ENCODE measurements at places on chromosomes 3 and 15.

GRCh38 chr3:52222319-52223221, 2.9 kb downstream of the TLR9 start:
- no peak for DNase-seq

GRCh38 chr15:43954181-43954621, 127.4 kb downstream of the WDR76 start:
- DNase-seq, result no peak

- no peak for DNase-seq
These were observed 20.7 kb downstream of the RAP2B start for GRCh38 chr3:153182501-153183293.

DNA sequence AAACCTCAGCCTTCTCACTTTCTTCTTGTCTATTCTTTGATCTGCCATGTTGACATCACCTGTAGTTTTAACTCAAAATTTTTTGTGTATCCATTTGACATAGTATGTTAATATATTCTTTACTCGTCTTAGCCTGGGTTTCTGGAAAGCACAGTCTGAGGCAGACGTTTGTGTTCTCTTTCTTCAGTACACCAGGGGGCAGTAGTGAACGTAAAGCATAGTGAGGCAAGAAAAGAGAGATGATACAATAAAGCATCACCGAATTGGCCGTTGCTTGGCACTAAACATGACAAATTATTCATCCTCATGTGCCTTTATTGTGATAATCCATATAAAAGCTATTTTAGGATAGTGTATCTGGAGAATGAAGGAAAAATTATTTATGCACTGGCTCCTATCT, 141.0 kb upstream of the MYRIP start:
- peak; percentile 78 for DNase-seq

DNA sequence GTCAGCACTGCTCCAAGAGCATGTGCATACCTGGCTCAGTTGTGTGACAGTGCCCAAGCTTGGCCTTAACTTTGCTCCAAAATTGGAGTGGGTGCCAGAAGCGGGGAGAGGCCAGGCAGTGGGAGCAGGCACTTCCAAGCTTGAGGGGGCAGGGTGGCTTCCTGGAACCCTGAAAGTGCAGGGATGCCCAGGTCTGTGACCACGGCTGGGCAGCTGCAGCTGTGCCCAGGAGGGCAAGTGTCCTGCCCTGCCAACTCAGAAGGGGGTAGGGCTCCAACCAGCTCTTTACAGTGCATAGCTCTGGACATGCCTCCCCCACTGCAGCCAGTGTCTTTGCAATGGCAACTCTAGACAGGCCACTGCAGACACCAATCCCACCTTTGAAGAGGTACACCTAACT, 478.6 kb downstream of the OTOL1 start:
- DNase-seq, result no peak

GRCh38 chr3:69749461-69749860, 10.2 kb downstream of the MITF start:
- DNase-seq, result no peak

DNA sequence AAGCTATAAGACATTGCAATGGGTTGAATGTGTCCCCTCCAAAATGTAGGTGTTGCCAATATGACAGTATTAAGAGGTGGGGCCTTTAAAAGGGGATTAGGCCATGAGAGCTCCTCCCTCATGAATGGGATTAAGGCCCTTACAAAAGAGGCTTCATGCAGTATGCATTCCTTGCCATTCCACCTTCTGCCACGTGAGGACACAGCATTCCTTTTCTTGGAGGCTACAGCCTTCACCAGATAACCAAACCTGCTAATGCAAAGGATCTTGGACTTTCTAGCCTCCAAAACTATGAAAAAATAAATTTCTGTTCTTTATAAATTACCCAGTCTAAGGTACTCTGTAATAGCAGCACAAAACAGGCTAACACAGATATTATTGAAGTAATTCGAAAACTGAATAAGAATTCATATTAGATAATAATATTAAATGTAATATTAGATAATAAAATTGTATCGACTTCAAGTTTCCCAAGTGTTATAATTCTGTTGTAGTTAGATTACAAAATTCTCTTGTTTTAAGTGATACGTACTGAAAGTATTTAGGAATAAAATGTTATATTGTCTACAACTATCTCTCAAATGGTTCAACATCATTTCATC, 29.4 kb upstream of the ATP8B4 start:
- no peak for DNase-seq

DNA sequence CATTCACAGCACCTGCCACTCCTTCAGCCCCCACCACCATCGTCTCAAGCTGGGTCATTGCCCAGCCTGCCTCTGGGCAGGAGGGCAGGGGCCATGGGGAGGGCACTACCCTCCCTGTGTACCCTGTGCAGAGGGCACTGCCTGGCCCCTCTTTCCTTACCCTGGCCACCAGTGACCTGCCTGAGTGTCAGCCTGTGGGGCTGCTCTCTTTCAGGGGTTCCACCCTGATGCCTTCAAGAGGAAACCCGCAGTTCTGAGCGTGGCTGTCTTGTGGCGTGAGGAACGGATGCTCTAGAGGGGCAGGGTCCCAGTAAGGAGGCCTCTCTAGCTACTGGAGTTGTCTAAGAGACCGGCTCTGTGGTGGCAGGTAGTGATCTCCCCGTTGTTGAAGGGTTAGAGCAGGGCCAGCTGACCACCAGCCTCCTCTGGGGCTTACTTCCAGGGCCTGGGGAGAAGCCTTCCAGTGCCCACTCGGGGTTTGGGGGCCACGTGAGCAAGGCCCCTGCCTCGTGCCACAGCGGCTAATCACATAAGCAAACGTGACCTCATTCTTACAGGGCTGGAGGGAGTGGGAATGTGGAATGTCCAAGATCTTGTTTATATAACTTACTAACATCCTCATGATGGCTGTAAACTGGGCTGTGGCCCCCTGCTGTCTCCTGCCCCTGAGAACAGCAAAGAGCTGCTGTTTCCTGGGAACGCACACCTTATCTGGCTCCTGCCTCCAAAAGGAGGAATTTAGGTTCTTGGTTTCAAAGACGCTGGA, 31.4 kb upstream of the SEC13 start:
- no peak for DNase-seq

- DNase-seq, result peak; percentile 46
These were observed 656 bp downstream of the SLMAP start for GRCh38 chr3:57756528-57757401.

- DNase-seq, result peak; percentile 33
These were observed 35.1 kb upstream of the SPTBN5 start for GRCh38 chr15:41928637-41929620.

DNA sequence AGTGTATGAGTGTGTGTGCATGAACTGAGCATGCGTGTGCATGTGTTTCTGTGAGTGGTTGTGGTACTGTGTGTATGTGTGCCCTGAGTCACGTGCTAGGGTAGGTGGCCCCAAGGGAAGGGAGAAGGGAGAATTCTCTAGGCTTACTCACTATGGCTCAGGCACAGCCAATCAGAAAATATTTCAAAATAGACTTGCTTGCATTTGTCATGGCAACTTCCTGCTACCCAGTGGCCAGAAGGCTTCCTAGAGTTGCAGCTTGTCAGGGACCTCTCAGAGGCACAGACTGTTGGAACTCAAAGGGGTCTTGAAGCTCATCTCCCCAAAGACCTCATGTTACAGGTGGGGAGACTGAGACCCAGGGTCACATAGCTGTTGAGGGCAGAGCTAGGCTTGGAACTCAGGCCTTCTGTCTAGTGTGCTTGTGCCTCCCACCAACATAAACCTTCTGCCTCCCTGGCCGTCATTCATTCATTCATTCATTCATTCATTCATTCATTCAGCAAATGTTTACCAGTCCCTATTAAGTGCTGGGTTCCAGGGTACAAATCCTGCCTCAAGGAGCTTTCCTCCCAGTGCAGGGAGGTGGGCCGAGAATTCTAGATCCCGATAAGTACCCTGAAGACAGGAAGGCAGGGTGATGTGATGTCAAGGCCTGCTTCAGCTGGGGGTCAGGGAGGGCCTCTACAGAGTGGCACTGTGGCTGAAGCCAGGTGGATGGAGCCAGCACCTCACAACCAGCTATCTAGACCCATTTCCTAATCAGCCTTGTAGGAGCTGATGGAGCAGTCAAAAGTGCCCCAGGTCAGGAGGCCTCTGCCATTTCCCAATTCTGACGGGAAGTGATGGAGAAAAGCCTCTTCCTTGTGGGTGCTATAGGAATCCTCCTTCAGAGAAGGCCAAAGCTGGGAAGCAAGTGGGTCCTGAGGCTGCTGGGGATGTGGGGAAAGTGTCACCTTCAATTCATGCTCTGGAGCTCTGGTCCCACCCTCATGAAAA, 10.9 kb upstream of the RFT1 start:
- DNase-seq, result peak; percentile 89

GRCh38 chr3:112089956-112090886, 4.0 kb downstream of the C3orf52 start:
- peak; percentile 37 for DNase-seq

DNA sequence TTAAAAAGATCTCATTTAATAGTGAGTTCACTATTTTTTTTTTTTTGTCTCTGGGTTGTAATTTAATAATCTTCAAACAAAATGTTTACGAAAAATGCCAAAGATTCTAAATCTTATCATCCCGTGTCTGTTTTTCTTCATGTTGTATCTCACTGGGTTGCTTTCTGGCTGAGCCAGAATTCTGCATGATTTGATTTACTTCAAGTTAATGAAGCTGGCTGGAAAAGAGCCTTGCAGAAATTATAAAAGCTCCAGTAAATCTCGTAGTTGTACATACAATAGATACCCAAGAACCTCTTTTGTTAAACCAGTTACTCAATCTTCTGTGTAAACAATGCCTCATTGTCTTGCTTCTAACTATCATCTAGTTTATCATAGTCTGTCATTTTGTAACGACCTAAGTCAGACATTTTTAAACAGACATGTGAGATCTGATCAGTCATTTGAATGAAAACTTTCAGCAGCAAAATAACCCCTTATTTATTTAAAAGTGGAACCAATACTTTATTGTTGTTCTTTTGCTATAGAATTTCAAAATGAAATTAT, 249.0 kb downstream of the MCTP2 start:
- DNase-seq, result no peak

GRCh38 chr3:99644017-99644416, 5.6 kb downstream of the COL8A1 start:
- no peak for DNase-seq

- DNase-seq, result no peak
These were observed 14.2 kb upstream of the SUCNR1 start for GRCh38 chr3:151859233-151859673.

GRCh38 chr3:47433796-47434195, 41.9 kb downstream of the SCAP start:
- no peak for DNase-seq

DNA sequence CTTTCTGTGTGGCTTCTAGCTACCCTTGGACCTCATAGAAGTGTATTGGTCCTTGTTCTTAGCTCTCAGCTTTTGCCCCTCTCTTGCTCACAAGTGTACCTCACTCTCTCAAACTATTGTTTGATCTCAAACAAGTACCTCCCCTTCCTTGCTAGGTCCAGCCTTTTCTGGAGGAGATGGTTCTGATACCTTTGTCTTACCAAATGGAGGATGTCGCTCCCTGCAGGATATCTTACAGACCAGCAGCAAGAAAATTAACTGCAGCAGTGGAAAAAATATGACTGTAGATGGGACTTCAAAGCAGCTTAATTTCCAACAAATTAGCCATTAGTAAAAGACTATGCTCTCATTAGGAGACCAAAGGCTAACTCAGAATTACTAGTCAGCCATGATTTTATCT, 388.1 kb upstream of the ROBO2 start:
- DNase-seq, result no peak

GRCh38 chr3:23203708-23204330, 692 bp downstream of the UBE2E2 start:
- DNase-seq, result peak; percentile 46

DNA sequence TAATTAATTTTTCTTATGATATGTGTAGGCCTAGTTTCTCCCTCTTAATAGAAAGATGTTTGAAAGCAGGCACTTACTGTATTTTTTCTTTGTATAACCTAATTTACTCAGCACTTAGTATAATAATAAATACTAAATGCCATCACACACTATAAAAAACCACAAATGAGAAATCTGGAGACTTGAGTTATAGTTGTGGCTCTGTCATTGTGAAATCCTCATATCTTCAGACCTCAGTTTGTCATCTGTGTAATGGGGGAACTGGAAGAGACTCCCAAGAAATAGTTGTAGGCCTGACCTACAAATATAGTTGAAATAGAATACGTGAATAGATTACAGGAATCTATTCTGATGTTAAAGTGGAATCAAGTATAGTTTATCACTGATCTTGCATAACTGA, 287.6 kb upstream of the DPH6 start:
- DNase-seq, result no peak

- no peak for DNase-seq
These were observed 22.1 kb downstream of the RAB8B start for GRCh38 chr15:63211549-63211948.

DNA sequence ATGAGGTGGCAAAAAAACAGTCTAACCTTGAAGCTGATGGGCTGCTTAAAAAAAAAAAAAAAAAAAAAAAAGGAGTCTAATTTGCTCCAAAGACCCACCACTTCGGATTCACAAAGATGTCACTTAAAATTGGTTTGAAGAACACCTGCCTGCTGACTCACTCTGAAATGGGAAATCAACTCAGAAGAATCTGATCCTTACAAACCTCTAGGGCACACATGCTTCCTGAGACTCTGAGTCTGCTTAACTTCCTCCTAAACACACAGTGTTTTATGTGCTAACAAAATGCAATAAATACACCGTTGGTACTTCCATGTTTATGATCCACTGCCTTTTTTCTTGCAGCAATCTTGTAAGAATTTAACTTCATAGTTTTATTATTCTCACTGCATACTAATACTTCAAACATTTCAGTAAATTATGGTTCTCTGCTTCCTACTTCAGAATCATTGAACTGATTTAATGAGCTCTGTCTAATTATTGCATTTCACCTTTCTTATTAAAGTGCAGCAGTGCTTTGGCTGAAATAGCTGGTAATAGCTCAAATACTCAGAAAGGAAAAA, 73.0 kb upstream of the FRMD4B start:
- peak; percentile 53 for DNase-seq

GRCh38 chr3:16793321-16793720, 91.4 kb upstream of the PLCL2 start:
- no peak for DNase-seq

- no peak for DNase-seq
These were observed 11.0 kb downstream of the LOXL1 start for GRCh38 chr15:73937296-73937695.

DNA sequence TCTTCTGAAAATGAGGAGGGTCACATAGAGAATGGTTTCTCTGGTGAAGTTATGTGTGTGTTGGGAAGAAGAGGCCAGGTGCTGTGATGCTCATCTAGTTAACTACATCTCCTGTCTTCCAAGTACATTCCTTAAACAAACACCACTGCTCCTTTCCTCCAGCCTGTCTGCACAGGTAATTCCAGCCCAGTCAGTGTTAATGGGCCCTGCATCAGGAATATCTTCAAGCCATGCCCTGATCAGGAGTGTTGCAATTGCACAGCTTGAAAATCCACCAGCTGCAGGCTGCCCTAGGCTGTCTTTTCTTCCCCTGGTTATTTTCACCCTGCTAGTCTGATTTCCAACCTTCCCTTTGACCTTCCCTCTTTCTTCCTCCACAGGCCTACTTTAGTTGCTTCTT, 41.9 kb upstream of the LMOD3 start:
- no peak for DNase-seq

- DNase-seq, result no peak
These were observed 45.0 kb downstream of the MED12L start for GRCh38 chr3:151130428-151130827.

- peak; percentile 19 for DNase-seq
These were observed 10.8 kb downstream of the PDHB start for GRCh38 chr3:58422756-58423325.

Data from suppressor macrophage (primary cell).